ENCODE measurements at places on chromosomes 16 and 17. TPM values are rescaled to one million over a fixed set of nuclear protein-coding genes. Genes with fewer than 3 reads are reported as not detected.

- H3K4me1 ChIP-seq, result no peaks in the 10 kb centered on the region
- H3K27ac ChIP-seq, result no peak overlapping the region
- peaks cover 16% of the 10 kb centered on the region for H3K27me3 ChIP-seq
- no peak overlapping the region for H3K4me3 ChIP-seq
- DNase-seq, result peak; percentile 81
These were observed 17.1 kb upstream of the C17orf113 start for GRCh38 chr17:42067371-42068091.

DNA sequence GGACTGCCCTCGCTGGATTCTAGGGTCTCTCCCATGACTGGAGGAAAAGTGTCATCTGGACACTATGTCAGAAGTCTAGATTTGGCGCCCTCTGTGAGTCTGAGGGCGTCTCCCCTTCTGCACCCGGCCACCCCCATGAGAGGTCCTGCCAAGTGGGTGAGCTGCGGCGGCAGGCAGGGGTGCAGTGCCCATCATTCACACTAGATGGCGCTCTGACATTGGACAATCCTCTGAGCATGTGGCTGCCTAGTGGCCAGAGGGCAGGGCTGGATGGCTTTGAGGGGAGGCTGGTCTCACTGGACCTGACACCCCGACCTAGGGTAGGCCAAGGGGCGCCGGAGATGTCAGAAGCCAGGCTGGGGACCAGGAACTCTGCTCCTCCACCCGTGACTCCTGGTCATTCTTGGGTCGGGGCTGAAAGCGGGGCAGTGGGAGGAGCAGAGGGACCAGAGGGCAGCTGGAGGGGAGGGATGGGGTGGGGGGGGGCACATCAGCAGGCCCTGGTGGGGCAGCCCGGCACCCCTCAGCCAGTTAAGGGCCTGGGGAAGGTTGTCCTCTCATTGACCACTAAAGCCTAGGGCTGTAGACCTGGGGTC, 28.0 kb downstream of the MRM1 start:
- no peak overlapping the region for H3K4me3 ChIP-seq
- no peaks in the 10 kb centered on the region for H3K27me3 ChIP-seq
- H3K4me1 ChIP-seq, result no peaks in the 10 kb centered on the region

The COA3 gene
- 167 TPM for total RNA-seq

GRCh38 chr17:52828621-52829020, 670.1 kb upstream of the CA10 start:
- no peak overlapping the region for H3K27ac ChIP-seq
- no peaks in the 10 kb centered on the region for H3K4me1 ChIP-seq
- no peaks in the 10 kb centered on the region for H3K27me3 ChIP-seq
- H3K4me3 ChIP-seq, result no peak overlapping the region

GRCh38 chr16:12097523-12098428, 121.2 kb downstream of the SNX29 start:
- H3K27ac ChIP-seq, result no peak overlapping the region
- DNase-seq, result peak; percentile 42
- no peaks in the 10 kb centered on the region for H3K27me3 ChIP-seq
- H3K4me1 ChIP-seq, result no peaks in the 10 kb centered on the region
- H3K4me3 ChIP-seq, result no peak overlapping the region

The PRDM7 gene
- not detected for total RNA-seq

DNA sequence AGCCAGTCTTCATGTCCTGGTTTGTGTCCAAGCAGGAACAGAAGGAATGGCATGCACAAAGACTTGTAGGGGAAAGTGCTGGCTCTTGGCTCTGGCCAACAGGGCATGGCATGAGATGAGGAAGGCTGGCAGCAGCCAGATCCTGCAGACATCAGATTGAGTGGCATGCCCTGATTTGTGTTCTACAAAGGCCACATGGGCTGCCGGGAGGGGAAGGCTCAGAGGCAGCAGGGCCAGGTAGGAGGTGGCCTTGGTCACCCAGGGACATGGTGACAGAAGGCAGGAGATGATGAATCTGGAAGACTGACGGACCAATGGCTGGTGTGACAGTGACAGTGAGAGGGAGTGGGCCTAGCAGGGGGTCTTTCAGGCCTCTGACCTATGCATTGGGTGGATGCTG, 33.7 kb downstream of the SMPD3 start:
- no peaks in the 10 kb centered on the region for H3K27me3 ChIP-seq
- H3K36me3 ChIP-seq, result no peaks in the 10 kb centered on the region
- no peak overlapping the region for H3K27ac ChIP-seq
- no peak overlapping the region for H3K4me3 ChIP-seq

The C16orf92 gene
- total RNA-seq, result not detected

DNA sequence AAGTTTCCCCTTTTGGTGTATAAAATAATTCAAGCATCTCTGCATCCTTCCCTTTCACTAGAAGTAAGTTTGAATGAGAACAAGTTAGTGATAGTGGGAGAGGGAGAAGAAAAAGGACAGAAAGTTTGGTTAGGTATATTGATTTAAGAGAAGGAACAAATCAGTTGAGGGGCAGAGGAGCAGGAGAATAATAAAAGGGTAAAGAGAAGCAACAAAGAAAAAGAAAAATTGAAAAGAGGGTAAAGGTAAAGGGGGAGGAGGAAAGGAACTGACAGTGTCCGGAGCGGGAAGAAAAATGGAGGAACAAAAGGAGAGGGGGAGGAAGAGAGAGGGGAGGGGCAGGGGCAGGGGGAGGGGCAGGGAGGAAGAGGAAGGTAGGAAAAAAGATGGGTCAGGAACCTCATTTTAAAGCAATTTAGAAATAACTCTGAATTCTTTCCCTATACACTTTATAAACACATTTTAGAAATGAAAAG, 6.3 kb upstream of the IGF2BP1 start:
- no peak overlapping the region for H3K27ac ChIP-seq
- no peaks in the 10 kb centered on the region for H3K36me3 ChIP-seq
- H3K27me3 ChIP-seq, result peaks cover 55% of the 10 kb centered on the region
- H3K4me1 ChIP-seq, result no peaks in the 10 kb centered on the region

The CHST5 gene
- total RNA-seq, result 107 TPM

DNA sequence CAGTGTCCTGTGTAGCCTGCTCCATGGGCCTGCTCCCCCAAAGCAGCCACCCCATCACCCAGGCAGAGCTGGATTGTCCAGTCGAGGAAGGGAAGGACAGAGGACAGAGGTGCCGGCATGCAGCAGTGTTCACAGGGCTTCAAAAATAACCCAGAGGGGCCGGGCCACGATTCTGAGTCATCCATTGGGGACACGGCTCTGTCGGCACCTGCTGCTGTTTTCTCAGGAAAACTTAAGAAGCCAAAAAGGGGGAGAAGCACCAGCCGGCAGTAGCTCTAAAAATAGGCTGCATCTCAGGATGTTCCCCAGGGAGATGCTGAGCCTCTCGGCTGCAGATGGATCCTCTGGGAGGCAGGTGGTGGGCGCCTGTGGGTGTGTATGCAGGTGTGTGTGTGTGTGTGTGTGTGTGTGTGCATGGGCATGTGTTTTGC, 1.6 kb downstream of the CA7 start:
- no peaks in the 10 kb centered on the region for H3K36me3 ChIP-seq
- H3K4me3 ChIP-seq, result no peak overlapping the region
- H3K27me3 ChIP-seq, result peaks cover 20% of the 10 kb centered on the region
- no peaks in the 10 kb centered on the region for H3K4me1 ChIP-seq

DNA sequence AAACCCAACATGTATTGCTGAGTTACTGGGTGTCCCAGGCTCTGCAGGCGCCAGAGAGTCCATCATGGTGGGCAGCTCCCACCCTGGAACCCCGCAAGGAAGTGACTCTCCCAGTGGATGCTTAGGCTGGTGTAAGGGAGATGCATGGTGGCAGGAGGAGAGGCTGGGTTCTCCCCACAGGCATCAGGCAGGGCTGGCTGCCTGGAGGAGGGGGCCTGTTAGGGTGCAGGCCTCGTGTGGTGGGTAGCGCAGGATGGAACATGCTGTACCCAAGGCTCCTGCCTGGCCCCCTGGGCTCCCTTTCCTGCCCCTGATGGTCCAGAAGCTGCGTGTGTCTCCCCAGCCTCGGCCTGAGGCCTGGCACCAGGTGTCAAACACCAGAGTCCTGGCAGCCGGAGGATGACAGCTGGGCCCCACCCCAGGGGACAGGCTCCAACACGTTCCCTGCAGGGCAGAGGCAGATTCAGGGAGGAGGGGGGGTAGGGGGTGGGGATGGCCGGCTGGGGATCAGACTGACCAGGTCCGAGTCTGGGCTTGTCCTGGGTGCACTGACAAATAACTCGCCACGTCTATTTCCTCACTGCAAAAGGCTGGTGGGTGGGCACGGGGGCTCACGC, 40.2 kb upstream of the CIBAR2 start:
- H3K4me1 ChIP-seq, result no peaks in the 10 kb centered on the region
- H3K27ac ChIP-seq, result no peak overlapping the region
- H3K4me3 ChIP-seq, result no peak overlapping the region
- no peaks in the 10 kb centered on the region for H3K27me3 ChIP-seq
- no peaks in the 10 kb centered on the region for H3K36me3 ChIP-seq

DNA sequence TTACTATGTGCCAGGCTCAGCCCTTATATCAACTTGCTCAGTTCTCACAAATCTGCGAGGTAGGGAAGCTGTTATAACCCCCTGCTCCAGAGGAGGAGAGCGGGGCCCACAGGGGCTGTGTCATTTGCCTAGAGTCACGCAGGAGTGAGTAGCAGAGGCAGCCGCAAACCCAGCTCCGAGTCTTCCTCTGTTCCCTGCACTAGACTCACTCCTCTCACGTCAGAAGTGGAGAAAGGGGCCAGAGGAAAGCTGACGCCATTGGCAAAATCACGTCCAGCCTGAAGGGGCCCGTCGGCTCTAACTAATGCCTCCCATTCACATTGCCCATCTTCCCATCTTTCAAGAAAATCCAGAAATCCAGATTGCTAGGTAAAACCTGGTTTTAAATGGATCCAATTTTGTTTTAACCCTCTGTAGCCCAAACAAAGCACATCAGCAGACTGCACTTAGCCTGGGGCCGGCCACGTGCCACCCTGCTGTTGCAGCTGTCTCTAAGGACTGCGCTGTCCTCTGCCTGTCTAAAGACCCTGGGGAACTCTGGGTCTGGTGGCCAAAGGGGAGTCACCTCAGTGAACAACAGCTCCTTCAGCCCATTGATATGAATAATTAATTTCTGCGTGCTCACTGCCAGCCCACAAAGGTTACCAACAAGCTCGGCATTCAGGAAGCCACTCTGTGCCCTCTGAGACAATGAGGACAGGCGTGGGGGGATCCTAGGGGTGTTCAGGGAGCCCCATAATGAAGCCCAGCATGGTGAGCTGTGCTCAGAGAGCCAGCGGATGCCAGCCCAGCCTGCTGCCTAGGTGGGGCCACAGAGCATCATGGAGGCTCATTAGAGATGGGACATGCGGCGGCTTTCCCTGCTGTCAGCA, 36.7 kb upstream of the ABR start:
- DNase-seq, result no peak
- H3K27me3 ChIP-seq, result no peaks in the 10 kb centered on the region
- no peak overlapping the region for H3K4me3 ChIP-seq
- H3K4me1 ChIP-seq, result peaks cover 11% of the 10 kb centered on the region
- H3K36me3 ChIP-seq, result no peaks in the 10 kb centered on the region

The GSDMA gene
- total RNA-seq, result 0.17 TPM

- no peak overlapping the region for H3K27ac ChIP-seq
- no peak for DNase-seq
- no peaks in the 10 kb centered on the region for H3K36me3 ChIP-seq
- no peaks in the 10 kb centered on the region for H3K4me1 ChIP-seq
- H3K4me3 ChIP-seq, result no peak overlapping the region
These were observed 5.7 kb upstream of the NME1 start for GRCh38 chr17:51147650-51148049.

DNA sequence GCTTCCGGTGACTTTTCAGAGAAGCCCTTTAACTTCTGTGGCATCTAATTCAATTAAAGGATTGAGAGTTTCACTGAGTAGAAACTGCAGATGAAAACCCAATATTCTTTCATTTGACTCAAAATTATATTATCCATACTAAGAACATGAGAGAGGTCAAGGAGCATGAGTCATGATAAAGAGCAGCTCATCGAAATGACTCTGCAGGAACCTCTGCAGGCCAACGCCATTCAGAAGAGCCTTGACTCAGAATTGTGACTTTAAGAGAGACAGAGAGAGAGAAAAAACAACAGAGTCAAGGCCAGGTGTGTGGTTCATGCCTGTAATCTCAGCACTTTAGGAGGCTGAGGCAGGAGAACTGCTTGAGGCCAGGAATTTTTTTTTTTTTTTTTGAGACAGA, 417.2 kb upstream of the XYLT1 start:
- no peak for DNase-seq
- H3K27ac ChIP-seq, result no peak overlapping the region
- H3K36me3 ChIP-seq, result no peaks in the 10 kb centered on the region
- H3K4me3 ChIP-seq, result no peak overlapping the region
- H3K27me3 ChIP-seq, result no peaks in the 10 kb centered on the region

- no peak overlapping the region for H3K4me3 ChIP-seq
- no peaks in the 10 kb centered on the region for H3K4me1 ChIP-seq
- DNase-seq, result no peak
- no peaks in the 10 kb centered on the region for H3K36me3 ChIP-seq
These were observed 33.4 kb downstream of the SLC7A5 start for GRCh38 chr16:87835882-87836331.

The DNAI2 gene
- total RNA-seq, result not detected

DNA sequence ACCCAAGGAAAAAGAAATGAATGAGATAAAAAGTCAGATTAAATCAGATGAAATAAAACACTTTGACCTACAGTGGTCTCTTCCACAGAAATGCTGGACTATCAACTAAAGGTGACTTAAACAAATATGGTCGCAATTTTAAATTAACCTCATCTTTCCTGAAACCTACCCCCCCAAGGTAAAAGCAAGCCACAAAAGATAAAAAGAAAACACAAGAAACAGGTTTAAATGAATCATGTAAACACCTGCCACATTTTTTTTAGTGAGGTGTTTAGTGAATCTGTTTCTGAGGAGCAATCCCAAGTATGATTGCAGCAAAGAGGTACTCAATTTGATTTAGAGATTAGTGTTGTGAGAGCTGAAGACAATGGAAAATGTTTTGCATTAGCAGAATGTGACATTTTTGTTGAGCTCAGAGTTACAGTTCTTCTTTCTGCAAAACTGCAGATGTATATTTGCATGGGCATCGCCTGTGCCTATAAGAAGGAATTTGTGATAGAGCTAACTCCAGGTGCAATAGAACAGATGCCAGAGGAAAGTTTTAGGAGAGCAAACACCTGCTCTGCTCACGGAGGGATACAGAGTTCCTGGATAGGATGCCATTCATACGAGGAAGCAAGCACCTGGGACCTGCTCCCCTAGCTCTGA, 3.4 kb upstream of the MMD start:
- no peaks in the 10 kb centered on the region for H3K27me3 ChIP-seq
- H3K27ac ChIP-seq, result no peak overlapping the region
- H3K4me1 ChIP-seq, result no peaks in the 10 kb centered on the region
- no peak for DNase-seq
- no peak overlapping the region for H3K4me3 ChIP-seq

DNA sequence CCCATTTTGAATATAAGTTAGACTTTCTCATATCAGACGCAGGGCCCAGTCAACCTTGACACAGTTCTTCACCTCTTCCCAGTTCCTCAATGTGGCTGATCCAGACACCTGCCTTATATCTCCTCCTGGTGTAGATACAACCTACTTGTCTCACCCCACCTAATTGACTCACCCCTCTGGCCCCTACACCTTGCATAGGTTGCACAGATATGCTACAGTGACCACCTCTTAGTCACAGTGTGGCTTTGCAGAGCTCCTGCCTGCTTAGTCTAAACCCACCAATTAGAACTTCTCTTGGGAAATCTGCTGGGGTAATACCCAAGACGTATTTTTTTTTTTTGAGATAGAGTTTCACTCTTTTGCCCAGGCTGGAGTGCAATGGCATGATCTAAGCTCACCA, 16.8 kb downstream of the CHP2 start:
- no peaks in the 10 kb centered on the region for H3K27me3 ChIP-seq
- no peaks in the 10 kb centered on the region for H3K4me1 ChIP-seq
- no peak overlapping the region for H3K4me3 ChIP-seq
- no peaks in the 10 kb centered on the region for H3K36me3 ChIP-seq

Data from colonic mucosa (tissue), 4 donors.